ENCODE measurements at places on chromosomes 12 and 14.

DNA sequence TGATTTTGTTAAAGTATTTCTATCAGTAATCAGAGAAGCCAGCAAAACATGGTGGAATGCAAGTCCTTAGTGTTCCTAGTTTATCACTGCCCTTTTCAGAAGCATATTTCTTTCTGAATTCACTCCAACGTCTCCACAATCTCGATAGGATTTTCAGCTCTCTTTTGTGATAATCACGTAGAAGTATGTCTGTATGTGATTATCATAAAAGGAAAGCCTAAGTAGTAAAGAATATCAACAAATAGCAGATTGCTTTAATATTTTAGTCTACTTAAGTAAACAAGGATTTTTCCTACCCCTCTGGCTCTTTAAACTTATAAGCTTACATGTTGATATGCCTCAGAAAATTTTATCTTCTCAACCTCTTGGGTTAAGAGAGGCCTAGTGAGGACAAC lies 147.4 kb upstream of the NUDT4 start:
- no peak for DNase-seq

GRCh38 chr14:65471038-65471878 lies 58.7 kb downstream of the FUT8 start:
- no peak for DNase-seq

GRCh38 chr14:31400031-31400638 lies 20.2 kb downstream of the HEATR5A start:
- DNase-seq, result no peak

DNA sequence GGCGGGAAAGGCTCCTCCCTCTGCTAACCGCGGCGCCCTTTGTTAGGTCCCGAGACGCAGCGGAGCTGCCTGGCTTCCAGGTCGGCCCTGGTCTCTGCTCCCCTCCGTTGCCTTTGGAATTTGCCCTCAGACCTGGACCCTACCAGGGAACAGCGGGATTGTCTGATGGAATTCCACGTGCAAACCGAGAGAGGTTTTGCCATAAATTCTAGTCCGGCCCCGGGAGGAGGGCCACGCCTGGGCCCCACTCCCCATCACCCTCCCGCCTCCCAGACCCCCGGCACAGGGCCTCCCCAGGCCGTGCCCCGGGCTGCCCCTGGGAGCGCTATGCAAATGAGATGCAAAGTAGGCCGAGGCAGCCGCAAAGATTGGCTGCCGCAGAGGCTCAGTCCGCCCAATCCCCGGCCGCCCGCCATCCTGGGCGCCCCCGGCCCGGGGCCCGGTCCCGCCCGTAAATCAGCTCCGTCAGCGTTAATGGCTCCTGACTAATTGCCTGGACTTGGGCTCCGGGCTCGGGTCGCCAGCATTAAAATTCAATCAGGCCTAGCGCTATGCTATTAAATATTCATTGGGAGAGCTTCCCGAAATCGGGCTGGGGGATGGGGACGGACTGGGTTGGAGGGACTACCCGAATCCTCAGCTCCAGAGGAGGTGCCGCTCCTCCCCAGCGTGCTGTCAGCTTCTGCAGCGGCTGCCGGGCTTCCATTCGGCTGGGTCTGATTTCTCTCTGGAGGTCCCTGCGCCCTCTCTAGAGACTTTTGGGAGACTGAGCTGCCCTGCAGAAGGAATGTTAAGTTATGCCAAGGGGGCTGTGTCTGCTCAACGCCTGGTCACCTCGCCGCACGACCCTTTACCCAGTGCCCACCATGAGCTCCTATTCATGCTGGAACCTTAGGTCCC lies 15.7 kb upstream of the FIGNL2 start:
- no peak for DNase-seq

DNA sequence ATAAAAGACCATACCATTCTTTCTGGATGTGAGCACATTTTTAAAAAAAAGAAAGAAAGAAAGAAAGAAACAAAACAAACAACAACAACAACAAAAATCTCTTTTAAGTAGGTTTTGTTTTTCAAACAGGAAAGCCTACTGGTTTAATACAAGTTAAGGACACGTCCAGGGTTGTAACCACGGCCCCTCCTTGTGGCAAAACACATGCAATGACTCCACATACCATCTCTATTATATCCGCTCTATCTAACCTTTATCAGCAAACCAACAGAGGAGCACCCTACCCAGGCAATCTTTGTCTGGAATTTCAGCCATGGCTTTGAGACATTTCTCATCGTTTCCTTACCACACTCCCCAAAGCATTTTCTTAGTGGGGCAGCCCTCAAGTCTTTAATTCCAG lies 360.5 kb upstream of the TMPO start:
- DNase-seq, result peak; percentile 3

Measured in hindlimb muscle (tissue), 1 donor.